ENCODE measurements at places on chromosomes 2 and 18.

- no peak for DNase-seq
These were observed 3.7 kb downstream of the MALT1 start for GRCh38 chr18:58674863-58675472.

GRCh38 chr2:65366595-65367125 is 65.7 kb downstream of the SPRED2 start:
- DNase-seq, result no peak

- no peak for DNase-seq
These were observed 182.3 kb downstream of the CAMKMT start for GRCh38 chr2:44543773-44544725.

GRCh38 chr2:220894069-220894468 is 678.0 kb downstream of the EPHA4 start:
- no peak for DNase-seq

DNA sequence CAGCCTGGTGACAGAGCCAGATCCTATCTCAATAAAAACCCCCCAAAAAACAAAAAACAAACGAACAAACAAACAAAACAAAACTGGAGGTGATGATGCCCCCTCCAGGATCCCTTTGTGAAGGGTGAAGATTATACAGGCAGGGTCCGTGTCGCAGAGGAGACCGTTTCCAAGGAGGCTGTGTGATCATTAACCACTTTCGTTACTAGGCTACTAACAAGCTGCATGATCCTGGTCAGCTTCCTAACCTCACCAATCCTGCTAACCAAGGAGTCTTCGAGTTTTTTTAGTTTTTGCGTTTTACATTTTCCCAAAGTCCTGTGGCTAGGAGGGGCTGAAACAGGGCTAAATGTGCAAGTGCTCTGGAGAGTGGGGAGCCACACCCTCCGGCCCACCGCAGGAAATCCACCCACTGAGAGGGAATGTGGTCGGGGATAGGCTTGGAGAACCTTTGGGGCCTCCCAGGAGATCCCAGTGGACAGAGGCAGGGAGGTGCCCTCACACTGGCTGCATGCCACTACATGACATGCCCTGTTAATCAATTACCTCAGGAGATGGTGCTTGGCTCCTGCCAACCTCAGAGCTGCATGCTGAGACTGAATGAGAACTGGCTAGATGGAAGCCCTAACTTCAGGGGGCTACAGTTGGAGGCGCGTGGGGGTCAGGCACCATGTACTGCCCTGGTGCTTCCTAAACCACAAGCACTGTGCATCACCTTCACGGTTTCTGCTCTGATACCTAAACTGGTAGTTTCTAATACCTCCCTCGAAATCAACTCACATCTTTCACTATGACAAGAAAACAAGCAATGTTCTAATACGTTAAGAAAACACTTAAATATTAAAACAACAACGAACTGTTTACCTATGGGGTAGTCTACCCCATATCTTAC is 67.5 kb upstream of the RGPD5 start:
- DNase-seq, result no peak

DNA sequence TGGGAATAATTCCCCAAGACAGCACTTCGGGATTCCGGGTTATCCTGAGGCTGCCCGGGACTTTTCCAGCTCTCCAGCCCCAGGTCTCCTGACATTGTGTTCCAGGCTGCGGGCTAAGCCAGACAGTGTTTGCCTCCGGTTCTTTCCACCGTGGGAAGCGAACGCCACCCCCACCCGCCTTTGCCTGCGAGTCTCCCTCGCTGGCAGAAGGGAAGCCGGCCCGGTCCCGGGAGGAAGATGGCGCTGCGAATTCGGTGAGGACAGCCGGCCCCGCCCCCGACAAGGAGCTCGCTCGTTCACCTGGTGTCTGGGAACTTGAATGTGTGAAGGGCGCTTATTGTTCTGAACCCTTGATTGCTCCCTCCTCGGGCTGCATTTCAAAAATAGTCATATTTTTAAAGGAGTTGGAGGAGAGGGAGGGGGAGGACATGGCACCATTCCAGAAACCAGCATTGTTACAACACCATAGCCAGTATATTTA is 2.9 kb downstream of the LRATD1 start:
- DNase-seq, result no peak

DNA sequence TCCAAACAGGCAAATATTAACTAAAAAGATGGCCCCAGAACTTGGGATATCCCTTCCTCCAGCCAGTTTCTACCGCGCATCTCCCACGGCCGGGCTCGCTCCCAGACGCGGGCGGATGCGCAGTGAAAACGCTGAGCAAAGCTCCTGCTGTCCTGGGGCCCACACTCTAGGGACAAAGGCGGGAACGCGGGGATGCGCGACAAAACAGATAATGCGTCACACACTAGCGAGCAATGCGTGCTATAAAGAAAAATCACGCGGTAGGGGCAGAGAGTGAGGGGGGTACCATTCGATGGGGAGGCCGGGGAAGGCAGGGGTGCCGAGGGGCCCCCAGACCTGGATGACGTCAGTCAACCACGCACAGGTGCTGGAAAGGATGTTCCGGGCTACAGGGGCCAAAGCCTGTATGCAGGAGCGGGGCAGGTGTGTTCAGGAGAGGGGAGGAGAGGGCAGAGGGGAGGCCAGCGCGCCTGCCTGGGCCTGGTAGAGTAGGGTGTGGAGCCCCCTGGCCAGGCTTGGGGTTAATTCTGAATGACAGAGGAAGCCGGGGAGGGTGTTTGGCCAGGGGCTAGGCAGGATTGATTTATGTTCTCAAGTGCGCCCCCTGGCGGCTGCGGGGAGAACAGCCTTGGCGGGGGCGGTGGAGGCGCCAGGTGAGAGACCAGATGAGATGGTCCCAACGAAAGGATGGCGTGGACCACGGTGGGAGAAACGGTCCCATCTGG is 14.9 kb upstream of the ITM2C start:
- DNase-seq, result peak; percentile 71

DNA sequence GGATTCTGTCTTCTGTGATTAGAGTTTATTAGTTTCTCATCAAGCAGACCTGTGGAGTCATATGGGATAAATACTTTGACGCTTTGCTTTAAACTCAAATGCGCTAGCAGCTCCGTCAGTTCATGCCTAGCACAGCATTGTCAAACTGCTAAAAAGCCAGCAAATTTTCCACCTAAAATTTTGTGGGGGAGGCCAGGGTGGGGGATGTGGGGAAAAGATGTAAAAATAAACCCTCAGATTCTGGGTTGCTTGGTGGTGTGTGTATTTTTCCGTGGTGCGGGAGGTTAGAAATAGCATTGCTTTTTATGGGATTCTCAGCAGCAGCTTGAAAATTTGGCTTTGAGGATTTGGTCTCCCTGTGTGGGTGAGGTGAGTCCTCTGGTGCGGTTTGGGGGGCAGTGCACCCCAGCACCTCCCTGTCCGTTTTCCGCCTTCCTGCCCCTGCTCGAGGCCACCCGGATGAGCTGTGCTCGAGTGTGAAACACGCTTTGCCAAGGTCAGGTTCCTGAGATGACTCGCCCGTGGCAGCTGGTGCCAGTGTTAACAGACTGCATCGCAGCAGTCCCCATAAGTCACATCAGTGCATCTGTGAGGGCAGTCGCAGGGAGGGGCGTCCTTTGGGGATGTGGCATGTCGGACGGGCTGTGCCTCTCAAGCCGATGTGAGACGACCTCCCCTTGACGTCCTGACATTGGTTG is 65.9 kb downstream of the LDLRAD4 start:
- DNase-seq, result no peak

- no peak for DNase-seq
These were observed 891.6 kb upstream of the CRIM1 start for GRCh38 chr2:35463805-35464596.

GRCh38 chr2:54666131-54666633 is 57.3 kb upstream of the EML6 start:
- DNase-seq, result no peak

DNA sequence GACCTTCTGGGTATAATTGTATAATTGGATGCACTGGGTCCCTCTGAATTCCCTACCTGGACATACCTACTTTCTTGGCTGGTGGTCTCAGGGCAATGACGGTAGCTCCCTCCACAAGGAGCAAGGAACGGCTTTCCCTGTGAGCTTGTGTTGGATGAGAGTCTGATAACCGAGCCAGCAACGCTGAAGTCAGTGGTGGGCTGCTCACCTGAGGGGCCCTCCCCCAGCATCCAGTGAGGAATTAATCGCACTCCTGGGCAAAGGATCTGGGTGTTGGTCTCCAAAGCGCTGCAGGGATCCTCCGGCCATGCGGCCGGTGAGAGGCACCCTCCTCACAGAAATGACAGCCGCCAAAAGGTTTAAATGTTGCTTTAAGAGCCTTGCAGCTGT is 47.1 kb downstream of the LONRF2 start:
- no peak for DNase-seq

DNA sequence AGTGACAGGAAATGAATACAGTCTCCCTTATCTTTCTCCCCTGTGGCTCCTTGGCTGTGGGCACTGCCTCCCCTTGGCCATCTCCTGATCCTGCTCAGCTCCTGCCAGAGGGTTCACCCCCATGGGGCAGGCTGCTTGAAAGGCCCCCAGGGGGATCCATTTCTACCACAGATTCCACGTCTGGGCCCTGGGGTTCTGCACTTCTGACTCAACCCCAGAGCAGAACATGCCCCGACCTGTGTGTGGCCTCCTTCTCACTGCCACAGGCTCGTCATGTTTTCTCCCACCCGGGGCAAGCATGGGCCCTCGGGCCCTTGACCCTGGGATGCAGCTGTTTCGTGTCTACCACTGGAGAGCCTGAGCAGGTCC is 122.2 kb downstream of the ACKR3 start:
- DNase-seq, result no peak

GRCh38 chr2:47721296-47721695 is 61.6 kb upstream of the MSH6 start:
- DNase-seq, result no peak

- DNase-seq, result no peak
These were observed 45.4 kb upstream of the PTMA start for GRCh38 chr2:231662811-231663457.

GRCh38 chr2:172085460-172086159 is at the start of gene DLX1:
Gene DLX1 (plus strand): TSS chr2:172085507. CDS start chr2:172085678, 171 bp downstream.
- DNase-seq, result no peak

DNA sequence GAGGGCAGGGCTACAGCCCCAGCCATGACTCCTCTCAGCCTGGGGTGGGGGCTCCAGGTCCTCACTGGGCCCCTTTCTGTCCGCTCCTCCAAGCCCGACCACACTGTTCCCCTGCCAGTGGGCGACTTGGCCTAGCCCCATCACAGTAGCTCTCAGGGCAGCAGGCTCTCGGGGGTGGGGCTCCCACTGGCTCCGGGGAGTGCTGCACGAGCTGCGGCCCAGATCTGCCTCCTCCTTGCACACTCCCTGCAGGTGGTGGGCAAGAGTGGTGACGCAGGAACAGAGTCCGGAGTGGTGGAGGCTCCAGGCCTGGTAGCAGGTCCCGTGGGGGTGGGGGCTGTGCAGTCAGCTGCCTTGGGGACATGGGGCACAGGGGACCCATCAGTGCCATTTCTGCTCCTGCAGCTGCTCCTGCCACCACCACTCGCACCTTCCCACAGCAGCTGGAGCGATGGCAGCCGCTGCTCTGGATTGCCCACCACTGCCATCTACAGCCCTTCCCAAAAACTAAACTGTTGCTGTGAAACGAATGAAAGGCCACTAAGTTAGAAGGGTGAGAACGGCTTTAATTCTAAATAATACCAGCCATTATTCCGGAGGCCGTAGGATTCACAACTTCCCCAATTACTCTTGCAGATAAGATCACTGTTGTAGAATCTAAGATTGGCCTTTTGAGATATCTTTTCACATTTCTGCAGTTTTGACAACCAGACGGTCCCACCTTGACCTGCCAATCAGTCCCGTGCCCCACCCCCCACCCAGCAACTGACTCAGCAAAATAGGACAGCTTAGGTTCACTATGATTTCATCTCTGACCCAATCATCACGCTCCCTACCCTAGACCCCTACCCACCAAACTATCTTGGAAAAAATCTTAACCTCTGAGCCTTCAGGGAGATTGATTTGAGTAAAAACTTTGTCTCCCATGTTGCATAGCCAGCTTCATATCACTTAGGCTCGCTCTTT is 530.2 kb downstream of the DCC start:
- DNase-seq, result no peak

GRCh38 chr2:102063487-102063911 is 71.7 kb downstream of the IL1R2 start:
- DNase-seq, result no peak

DNA sequence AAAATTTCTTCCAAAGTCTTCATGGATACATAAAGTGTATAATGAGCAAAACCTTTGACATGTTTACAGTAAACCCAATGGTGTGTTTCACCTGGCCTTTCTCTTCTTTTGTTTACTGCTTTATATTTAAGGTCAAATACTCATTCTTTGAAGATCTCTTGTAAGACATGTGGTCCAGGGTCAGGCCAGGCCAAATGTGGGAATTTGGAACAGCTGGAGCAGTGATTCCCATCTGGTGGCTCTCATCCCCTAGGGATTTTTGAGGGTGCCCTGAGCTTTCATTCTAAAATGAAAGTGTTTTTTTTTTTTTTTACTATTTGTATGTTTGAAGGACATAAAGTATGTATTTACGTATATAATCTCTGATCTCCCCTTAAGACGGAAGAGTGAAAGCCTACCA is 13.8 kb upstream of the MGAT5 start:
- no peak for DNase-seq

DNA sequence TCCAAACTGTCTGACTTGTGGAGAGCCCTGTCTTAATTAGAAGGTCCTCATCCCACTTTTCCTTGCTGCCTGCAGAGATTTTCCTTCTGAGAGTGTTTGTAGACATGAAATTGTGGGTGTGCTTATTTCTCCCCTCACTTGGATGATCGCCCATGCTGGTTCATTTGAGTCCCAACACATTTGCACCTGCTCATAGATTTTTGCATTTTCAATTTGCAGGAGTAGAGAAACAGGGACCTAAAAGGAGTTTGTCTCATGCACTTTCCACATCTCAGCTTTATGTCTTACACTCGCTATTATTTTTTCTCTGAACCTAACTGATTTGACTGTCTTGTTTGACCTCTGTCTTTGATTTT is 33.2 kb upstream of the FHL2 start:
- DNase-seq, result no peak

DNA sequence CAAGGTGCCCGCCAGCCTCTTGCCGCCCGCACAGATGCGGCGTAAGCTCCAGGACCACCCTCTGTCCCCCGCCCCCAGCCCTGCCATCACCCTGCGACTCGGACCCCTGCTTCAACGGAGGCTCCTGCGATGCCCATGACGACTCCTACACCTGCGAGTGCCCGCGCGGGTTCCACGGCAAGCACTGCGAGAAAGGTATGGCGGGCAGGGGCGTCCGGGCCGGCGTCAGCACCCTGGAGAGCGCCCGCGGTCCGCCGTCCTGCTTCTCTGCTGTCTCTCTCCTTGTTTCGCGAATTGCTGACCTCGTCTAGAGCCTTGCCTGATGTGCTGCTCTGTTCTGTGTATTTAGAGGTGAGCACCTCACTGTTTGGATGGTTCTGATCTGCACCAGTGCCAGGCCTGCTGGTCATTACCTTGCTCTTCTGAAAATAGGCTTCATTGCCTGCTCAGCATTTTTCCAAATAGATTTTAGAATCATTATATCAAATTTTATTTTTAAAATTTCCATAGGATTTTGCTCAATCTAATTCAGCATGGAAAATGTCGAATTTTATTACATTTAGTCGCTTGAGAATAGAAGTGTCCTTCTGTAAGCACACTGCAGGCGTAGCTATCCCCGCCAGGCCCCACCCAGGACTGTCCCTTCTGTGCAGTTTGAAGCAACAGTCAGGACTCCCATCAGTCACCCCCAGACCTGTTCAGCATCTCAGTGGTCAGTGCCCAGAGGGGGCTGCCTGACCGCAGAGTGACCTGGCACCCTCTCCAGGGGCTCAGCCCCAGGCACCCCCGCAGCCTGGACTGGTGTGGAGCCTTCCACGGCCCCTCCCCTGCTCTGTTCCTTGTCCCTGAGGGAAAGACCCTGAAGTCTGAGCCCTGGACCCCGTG is 51.6 kb downstream of the SNED1 start:
- no peak for DNase-seq

- peak; percentile 42 for DNase-seq
These were observed 46.2 kb upstream of the MGAT5 start for GRCh38 chr2:134207589-134208209.

GRCh38 chr2:159129269-159129668 is 157.2 kb downstream of the WDSUB1 start:
- DNase-seq, result no peak
